EH (cell line): ENCODE measurements at places on chromosomes 6 and 20.

- DNase-seq, result peak; percentile 29
Measured at GRCh38 chr6:89351671-89352277, 748 bp downstream of the UBE2J1 start.

- no peak for DNase-seq
Measured at GRCh38 chr6:107708435-107708834, 115.7 kb downstream of the SCML4 start.

DNA sequence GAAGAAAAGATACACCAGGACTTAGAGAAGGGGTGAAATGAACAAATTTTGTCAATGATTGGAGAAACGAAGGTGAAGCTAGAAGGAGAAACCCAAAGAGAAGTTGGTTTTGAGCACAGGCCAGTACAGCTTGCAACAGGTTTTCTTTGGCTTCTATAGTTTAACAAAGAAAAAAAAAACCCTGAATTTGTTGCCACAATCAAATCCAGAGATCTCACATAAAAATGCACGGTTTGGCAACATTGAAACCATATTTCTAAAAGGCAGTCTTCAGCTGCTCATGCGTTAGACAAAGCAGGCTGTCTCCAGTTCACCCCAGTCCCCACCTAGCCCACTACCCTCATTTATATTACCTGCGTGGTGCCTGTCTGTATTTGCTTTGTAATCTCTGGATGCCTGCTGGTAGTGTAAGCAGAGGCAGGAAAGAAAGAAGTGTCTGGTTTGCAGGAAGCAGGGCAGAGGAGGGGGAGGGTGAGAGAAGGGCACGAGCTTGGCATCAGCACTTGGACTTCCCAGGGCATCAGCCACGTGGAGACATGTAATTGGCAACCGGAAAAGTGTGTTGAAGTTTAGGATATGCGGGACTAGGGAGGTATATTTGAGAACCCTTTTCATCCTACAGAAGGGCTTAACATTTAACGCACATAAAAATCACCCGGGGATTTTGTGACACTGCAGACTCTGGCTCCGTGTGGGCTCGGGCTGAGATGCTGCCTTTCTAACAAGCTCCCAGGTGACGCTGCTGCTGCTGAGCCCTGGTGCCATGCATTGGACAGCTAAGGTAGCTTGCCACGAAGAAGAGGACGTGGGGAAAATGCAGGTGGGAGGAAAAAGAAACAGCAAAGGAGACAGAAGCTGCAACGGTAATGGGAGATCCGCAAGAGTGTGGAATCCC, 14.4 kb downstream of the PFDN4 start:
- DNase-seq, result no peak

DNA sequence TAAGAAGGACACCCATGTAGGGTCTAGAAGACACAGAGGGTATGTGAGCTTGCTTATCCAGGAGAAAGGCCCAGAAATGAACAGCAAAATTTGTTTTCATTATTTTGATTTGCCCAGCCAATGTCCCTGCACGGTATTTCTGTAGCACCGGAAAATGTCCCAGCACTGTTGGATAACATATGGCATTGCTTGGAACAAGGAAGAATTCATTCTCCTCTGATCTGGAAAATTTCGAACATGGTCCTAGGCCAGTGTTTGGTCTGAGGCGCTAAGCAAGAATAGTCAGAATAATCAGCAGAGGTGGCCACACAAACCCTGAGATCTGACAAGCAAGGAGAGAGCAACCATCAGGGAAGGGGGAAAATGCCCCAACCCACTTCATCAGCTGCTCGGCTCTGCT, 26.6 kb downstream of the ROS1 start:
- no peak for DNase-seq
